ENCODE measurements at places on chromosomes 12 and 14. TPM values are rescaled to one million over a fixed set of nuclear protein-coding genes. Genes with fewer than 3 reads are reported as not detected.

GRCh38 chr12:110109837-110110535, 14.2 kb upstream of the IFT81 start:
- DNase-seq, result no peak

DNA sequence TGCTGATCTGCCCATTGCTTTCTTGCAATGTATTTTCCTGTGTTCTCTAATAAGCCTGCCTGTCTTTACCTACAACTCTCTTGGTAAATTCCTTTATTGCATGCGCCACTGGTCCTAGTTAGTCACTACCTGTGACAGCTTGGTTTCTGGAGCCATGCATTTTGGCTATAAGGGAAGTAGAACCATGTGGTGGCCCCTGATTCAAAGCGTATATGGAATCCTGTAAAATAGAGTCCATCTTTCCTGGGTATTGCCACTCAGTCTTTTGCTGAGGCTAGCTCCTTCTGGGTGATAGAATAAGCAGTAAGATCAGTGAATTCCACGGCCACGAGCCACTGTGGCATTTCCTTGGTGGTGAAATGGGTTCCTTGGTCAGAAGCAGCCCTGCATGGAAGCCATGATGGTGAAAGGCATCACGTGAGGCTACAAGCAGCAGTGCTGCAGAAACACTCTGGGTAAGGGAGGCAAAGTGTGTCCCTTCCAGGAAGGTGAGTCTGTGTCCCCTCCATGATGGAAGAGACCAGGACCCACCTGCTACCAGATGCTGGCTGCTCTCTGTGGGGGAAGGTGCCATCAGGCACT, 19.6 kb downstream of the TNFAIP2 start:
- DNase-seq, result no peak

The RXYLT1 gene
- total RNA-seq, result 11.6 TPM

The RFLNA gene
- 20.4 TPM for total RNA-seq

GRCh38 chr12:1504304-1504894, 90.0 kb downstream of the FBXL14 start:
- no peak for DNase-seq

The WNT5B gene
- total RNA-seq, result 2.7 TPM

- DNase-seq, result no peak
These were observed 342.6 kb upstream of the CCDC196 start for GRCh38 chr14:66143387-66144112.

The GSC gene
- 0.97 TPM for total RNA-seq

DNA sequence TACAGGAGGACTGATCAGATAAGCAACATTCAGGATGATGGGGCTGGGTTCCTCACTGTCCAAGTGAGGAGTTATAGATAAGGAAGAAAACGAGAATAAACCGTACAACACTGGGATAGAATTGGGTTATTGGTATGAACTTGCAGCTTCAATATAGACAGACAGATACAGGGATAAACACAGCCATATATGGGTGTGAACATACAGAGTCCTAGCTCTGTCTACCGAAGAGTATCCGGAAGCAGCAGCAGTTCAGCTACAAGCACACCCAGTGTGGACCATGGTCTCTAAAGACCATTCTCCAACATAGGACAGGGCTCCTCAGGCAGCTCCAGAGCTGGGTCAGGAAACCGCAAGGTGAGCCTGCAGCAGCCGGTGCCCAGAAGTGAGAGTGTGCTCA, 40.8 kb downstream of the CDC42BPB start:
- no peak for DNase-seq

The TAS2R9 gene
- not detected for total RNA-seq

The APOF gene
- not detected for total RNA-seq

The XRCC3 gene
- 72.9 TPM for total RNA-seq

Measured in GM23338 (cell line).